ENCODE measurements at places on chromosomes 1 and 21.

- no peak for DNase-seq
These were observed 144.6 kb downstream of the PGBD5 start for GRCh38 chr1:230281556-230281955.

DNA sequence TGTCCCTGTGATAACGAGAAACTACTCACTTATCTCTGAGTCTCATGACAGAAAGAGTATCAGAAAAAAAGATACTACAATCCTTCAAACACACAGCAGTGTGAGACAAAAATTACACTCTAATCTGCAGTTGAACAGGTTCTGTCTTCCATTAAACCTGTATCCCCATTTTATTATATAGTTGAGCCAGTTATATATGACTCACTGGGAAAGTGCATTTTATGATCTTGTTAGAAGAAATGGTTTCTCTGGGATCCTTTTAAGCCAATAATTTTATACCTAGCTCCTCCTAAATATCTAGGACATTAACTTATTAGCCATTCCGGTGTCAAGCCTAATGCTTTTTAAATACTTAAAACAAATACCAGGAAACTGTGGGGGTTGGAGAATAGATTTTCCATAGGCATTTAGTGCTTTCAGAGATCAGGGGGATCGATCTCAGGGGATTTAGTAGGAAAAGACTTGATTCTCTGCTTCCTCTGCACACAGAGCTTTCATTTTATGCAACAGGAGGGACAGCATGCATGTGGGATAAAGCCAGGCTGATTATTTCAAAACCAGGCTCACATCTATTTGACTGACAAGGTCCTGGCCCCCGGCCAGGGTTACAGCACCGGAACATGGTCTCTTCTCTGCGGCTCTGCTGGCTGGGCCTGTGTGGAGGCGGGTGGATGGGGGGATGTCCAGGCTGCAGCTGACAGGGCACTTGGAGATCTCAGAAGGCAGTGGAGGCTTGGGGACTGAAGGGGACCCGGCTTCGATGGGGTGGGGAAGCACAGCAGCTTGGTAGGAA lies 310.6 kb downstream of the DISC1 start:
- DNase-seq: peak; percentile 74

DNA sequence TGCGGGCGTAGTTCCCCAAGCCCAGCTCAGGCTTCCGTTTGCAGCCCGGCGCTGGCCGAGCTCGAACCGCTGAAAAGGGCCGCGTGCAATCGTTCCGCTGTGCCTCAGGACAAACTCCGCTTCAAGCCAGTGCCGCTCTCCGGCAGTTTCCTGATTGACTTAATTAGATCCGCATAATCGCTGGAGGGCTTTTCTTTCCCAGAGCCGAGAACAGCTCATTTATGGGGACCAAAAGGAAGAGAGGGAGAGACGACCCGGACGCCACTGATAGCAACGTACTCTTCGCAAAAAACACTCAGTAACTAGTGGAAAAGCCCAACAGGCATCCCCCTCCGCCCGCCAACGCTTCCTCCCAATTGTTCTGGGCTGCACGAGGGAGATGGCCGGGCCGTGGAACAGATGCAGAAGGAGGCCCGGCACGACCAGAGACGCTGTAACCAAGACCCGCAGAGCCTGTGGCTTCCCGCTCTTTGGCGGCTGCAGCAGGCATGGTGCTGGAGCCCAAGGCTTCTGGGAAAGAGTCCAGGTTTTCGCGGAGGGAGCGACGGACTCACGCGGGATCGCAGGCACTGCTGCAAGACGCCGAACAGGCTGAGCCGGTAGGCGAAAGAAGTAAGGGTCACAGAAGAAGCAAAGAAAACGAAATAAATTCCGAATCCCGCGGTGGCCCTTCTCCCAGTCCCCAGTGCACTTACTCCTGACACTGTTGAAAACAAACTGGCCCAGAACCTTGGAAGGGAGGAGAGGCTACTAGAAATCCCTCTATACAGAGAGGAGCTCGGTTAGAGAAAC lies 3.6 kb upstream of the FOXD2 start:
- DNase-seq: no peak

- DNase-seq: no peak
These were observed 10.1 kb upstream of the CLIC4 start for GRCh38 chr1:24735156-24735508.

GRCh38 chr1:16992102-16992501 lies 11.7 kb upstream of the MFAP2 start:
- no peak for DNase-seq

DNA sequence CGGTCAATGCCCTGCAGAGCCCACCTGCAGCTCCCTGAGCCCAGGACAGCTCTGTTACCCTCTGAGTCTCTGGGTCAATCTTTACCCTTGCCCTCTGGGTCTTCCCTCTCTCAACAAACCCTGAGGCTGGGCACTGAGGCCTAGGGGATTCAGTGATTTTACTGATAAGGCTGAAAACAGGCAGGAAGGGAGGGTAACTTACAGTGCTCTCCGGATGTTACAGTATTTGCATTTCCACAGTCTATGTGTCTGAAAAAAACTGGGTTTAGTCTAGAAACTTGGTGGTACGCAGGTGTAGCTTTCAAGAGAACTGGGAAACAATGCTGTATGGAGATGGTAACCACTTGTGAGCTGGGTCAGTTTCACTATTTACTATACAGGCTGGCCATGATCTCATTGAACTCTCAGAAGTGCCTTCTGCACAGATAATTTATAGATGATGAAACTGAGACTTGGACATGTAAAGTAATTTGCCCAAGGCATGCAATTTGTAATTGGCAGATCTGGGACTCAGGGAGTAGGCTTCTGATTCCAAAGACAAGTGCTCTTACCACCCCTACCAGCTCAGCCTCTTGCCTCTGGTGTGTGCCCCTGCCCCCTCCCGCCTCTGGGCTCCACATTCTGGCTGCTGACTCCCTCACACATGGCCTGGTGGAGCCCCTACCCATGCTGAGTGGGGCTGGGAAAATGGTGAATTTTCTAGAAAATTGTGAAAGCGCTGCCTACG lies 48.8 kb downstream of the TENT5C start:
- DNase-seq: no peak

DNA sequence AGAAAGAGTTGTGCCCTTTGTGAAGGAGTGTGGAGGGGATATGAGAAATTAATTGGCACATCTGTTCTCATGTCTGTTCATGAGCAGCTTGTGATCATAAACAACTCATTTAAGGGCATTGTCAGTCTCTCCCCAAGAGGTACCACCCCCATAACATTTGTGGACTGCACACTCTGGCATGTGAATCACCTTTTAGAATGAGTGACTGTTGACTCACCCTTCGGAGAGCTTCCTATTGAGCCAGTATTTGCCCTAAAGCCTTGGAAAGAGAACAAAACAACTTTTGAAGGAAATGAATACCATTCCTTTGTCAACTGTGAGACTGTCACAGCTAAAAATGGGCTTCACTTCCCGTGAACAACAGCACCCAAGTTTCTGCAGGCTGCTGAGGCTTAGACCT lies 27.5 kb upstream of the MYSM1 start:
- DNase-seq: peak; percentile 67

DNA sequence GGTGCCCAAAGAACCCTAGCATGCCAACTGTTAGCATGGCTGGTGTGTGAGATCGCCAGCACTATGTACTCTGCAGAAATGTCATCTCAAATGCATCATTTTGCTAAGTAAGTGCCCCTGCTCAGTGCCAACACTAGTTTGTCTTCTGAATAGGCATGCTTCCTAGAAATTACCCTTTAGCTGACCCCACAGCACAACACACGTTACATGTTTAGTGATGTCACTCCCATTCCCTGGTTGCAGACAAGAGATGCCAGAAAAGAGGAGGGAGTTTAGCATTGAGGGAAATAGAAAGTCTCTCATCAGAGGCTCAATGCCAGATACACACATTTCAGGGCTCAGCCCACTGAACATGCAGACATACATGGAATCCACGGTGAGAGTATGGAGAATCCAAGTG lies 9.3 kb upstream of the ST6GALNAC3 start:
- no peak for DNase-seq

GRCh38 chr1:101371259-101371658 lies 134.4 kb downstream of the S1PR1 start:
- no peak for DNase-seq

DNA sequence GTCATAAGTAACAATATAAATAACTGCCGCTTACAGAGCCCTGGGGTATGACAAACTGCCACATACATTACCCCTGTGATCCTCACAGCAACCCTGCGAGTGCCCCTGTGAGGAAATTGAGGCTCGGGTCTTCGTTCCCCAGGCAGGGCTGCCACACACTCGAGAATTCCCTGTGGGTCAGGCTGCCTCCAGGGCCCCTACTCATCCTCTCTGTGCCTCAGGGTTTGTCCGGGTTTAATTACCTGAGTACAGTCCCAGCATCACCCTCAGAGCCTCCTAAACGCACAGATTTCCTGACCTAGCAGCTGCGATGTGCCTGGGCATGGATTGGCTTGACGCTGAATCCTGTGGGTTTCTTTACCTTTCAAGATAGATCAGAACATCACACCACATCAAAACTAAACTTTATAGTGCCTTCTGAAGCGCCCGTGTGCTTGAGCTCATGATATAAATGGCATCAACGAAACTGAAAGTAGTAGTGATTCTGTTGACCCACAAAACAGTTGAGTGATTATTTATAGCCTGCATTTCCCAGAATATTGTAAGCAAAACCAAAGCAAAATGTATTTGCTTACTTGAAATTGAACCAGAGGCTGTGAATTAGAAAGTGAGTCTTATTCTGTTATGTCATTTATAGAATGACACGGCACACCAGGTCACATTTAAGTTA lies 14.0 kb downstream of the SLC37A1 start:
- no peak for DNase-seq

DNA sequence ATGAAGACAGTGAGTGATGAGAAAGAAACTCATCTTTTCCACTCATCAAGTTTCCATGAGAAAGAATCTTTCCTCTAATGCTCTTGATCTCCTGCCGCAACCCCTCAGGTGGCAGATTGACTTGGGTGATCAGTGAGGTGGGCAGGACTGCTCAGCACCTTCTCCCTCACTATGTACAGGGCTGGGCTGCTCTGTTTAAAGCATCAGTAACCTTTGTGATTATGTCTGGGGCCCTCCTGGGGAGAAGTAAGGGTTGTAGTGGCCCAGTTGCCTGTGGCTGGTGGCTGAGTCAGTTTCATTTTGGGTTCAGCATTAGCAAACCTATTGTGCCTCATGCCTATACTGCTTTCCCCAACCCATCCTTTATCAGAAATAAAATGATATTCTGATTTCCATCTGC lies 366.0 kb downstream of the TTLL7 start:
- no peak for DNase-seq

DNA sequence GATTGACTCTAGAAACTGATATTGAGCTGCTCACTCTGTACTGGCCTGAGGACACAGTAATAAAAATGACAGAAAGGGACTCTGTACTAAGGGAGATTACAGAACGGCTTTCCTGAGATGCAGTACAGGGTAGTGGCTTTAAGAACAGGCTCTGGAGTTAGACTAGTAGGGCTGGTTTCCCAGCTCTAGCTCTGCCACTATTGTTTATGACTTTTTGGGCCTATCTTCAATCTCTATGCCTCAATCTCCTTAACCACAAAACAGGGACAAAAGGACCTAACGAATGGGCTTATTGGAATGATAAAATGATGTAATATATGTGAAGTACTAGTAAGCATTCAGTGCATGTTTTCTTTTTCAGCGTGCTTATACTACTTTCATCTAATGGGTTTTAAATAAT lies 1.4 kb downstream of the DEPDC1 start:
- no peak for DNase-seq

- no peak for DNase-seq
These were observed 27.5 kb downstream of the PRMT2 start for GRCh38 chr21:46662765-46663500.

DNA sequence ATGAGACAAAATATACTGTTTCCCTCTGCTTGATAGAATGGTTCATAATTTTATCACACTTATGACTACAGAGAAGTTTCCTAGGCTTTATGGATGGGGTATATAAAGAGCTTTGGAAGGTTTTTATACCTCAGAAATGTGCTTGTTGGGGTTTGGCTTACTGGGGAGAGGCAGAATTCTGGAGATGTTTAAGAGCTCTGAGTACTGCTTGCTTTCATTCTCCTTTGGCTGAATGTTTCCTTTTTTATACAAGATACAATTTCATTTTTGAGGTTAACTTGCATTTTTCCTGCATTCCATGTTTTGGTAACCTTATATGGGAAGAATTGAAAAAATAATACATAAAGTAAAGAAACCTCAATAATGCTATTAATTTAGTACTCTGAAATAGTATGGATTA lies 157.7 kb upstream of the COL11A1 start:
- no peak for DNase-seq

Data from NCI-H1694 (cell line).